ENCODE measurements at places on chromosomes 4 and X.

GRCh38 chrX:53558646-53559045 is 124.5 kb upstream of the HSD17B10 start:
- no peak for DNase-seq

- DNase-seq: peak; percentile 39
Measured at GRCh38 chr4:10461091-10461849, 4.0 kb upstream of the ZNF518B start.

DNA sequence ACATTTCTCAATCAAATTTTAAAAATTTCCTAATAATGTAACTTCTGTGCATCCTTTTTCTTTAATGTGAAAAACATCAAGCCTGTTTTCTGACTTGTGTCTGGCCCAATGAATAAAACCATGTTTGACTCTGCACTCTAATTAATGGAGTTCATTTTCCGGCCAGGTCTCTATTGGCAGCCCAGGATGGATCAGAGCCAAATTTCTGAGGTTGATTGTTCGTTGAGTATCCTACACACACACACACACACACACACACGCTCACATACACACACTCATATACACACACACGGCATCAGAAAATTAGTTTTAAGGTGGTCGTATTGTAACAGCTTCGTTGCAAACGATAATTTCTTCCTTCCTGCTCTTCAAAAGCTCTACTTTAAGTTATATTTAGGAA is 28.9 kb upstream of the TLL1 start:
- no peak for DNase-seq

GRCh38 chr4:7725951-7726350 is 213.7 kb downstream of the AFAP1 start:
- no peak for DNase-seq

GRCh38 chr4:52049266-52049665 is 1.8 kb upstream of the SPATA18 start:
- DNase-seq: no peak

DNA sequence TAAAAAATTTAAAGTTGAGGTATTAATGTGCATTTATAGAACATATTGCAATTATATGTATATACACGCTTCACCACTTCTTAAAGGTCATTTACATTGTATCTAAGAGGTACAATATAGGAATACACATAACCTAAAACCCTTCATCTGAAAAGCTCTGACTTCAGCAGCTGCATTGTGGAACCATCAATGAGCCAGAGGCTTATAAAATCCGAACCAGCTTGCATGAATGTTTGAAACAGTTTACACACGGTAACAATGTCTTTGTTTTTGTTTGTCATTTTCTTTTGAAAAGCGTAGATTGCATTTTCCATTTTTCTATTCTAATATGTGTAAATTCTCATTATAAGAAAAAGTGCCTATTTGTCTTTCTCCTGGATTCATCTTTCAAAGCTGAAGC is 221.6 kb downstream of the DCLK2 start:
- DNase-seq: no peak

DNA sequence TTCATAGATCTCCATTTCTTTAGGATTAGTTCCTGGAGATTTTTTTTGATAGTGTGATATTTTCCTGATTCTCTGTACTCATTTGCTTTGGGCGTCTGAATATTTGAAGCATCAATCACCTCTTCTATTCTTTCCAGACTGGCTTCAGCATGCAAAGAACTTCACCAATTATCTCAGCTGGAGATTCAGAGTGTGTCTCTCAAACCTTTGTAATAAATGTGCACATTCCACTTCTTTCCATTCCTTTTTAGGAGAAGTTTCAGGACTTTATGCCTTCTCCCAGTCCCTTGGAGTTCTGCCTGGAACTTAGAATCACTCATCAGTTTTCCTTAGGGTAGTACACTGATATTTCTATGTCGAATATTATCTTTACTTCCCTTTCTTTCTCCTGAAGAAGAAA is 334.8 kb downstream of the TEX13C start:
- DNase-seq: no peak

- DNase-seq: no peak
Measured at GRCh38 chr4:858041-858481, 32.1 kb upstream of the CPLX1 start.

GRCh38 chr4:40722576-40723161 is 27.1 kb upstream of the NSUN7 start:
- DNase-seq: no peak

- DNase-seq: no peak
Measured at GRCh38 chr4:189809241-189809735, 131.4 kb upstream of the FRG1 start.

- DNase-seq: no peak
Measured at GRCh38 chr4:83305187-83305586, 20.6 kb upstream of the COQ2 start.

DNA sequence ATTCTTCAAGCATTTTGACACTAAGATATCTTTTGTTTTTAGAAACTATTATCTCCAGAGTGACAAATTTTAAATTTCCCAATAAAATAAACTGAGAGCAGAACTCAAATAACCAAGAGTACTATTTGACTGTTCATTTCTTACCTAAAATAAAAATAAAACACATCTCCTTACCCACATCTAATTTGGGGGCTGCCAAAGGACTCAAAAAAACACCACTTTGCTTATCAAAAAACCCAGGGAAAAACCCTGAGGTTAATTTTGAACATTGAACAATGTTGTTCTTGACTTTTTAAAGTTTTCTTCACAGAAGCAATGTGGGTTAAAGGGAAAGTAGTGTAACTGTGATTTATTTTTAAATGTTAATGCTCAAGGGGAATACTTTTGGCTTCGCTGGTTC is 243.0 kb upstream of the HHIP start:
- no peak for DNase-seq

- no peak for DNase-seq
Measured at GRCh38 chr4:86972997-86973396, 38.2 kb downstream of the AFF1 start.

GRCh38 chrX:36543499-36543898 is 464.7 kb upstream of the FAM47C start:
- DNase-seq: no peak

GRCh38 chrX:14476205-14476604 is 53.1 kb upstream of the GLRA2 start:
- DNase-seq: no peak

DNA sequence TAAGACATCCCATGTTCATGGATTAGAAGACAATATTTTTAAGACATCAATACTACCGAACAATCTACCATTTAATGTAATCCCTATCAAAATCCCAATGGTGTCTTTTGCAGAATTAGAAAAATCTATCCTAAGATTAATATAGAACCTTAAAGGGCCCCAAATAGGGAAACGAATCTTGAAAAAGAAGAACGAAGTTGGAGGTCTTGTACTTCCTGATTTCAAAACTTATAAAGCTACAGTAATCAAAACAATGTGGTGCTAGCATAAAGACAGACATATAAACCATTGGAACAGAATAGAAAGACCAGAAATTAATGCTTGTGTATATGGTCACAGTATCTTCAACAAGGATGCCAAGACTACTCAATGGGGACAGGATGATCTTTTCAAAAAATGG is 42.0 kb downstream of the CENPE start:
- no peak for DNase-seq

GRCh38 chr4:104940927-104941326 is 205.7 kb upstream of the TET2 start:
- DNase-seq: no peak

- DNase-seq: no peak
Measured at GRCh38 chr4:116018831-116019230, 905.4 kb upstream of the NDST4 start.

GRCh38 chr4:141636771-141637460 is 533 bp downstream of the IL15 start:
- no peak for DNase-seq

GRCh38 chr4:168118116-168118655 is 25.8 kb downstream of the ANXA10 start:
- DNase-seq: no peak

DNA sequence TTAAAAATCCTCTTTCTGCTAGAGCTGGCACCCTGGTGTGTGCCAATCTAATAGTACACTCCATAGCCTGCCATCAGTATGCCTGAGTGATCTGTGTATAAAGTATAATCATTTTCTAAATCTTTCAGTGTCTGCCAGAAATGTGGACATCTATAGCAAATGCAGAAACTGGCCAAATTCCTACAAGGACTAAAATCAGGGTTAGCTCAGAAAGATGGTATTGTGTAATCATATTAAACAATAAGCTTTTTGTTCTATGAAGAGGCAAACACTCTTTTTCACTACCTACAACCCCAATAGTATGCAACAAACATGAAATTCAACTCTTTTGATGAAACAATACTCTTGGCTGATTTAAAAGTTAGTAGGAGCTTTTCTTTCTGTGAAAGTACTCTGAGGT is 7.7 kb upstream of the TXLNG start:
- no peak for DNase-seq

GRCh38 chrX:153401133-153401764 is at the start of gene PNMA6E:
Gene PNMA6E, minus strand, starts transcription at chrX:153401350. Its CDS starts 2,501 bp downstream, at chrX:153398849.
- no peak for DNase-seq

DNA sequence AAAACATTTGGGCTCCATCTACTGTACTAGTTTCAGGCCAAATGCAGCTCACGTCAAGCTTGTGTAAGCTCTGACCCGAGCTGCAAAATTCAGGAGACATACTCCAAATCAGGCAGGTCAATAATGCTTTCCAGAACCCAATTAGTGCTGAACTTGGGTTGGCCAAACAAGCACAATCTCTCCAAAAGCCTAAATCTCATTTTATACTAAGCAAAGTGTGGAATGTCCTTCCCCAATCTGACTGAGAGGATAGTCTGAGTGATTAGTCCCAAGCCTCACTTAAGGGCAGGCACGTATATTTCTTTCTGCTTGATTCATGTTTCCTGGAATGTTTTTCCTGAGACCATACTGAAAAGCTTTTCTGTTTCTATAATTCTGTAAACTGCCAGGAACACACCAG is 79.9 kb downstream of the NKX6-1 start:
- no peak for DNase-seq

DNA sequence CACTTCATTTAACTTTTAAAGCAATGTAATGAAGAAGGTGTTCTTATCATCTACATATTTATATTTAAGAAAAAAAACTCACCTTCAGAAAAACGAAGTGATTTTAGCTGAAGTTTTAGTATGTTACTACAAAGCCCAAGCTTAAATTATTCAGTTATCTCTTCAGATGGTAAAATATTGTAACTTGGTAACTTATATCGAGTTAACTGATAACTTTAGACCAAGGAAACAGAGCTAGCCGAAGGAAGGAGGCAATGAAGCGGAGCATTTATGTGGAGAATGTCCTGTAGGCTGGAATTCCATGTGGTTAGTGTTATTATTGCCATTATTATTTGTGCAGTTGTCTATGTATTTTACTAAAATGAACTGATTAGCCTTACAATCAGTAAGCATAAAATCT is 1102.1 kb upstream of the LCORL start:
- no peak for DNase-seq

DNA sequence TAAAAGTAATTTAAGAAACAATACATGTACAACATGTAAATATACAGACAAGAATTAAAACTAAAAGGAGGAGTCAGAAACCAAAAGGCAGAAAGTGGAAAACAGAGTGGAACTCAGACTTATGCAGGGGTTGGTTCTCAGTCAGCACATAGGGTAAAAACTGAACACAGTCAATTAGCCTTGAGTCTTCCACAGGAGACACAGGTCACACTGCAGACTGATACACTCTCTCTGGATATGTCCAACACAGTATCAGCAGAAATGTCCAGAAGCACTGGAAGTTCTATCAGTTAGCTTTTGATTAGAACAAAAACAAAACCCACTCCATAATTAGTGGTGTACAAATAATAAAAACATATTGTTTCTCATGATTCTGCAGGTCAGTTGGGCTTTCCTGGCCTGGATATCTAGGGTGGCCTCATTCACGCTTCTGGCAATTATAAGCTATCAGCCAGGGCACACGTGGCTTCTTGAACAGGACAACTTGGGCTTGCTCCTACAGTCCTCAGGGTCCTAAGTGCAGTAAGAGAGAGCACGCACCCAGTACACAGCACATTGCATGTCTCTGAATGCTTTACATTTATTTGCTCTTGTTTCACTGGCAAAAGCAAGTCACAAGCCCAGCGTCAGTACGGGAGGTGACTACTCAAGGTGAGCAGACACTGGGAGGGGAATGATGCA is 21.6 kb downstream of the TEC start:
- no peak for DNase-seq

- no peak for DNase-seq
Measured at GRCh38 chr4:128776794-128777216, 32.7 kb upstream of the JADE1 start.

DNA sequence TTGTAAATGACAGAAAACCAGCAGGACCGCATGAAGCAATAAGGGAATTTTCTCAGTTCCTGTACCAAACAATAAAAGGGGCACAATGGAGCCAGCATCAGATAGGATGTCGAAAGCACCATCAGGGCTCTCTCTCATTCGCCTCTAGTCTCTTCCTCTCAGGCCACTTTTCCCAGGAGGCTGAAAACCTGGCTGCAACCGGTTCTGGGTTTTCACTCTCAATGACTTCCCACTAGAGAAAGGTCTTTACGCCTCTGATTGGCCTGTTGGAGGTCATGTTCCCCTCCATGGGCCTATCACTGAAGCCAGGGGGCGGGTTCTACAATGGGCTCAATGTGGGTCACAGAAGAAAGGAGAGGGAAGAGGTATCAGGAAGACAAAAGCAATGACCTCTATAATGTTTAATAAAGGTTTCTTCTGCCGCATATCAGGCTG is 29.3 kb downstream of the ZNF827 start:
- no peak for DNase-seq

- no peak for DNase-seq
Measured at GRCh38 chr4:3419836-3420605, 21.7 kb upstream of the HGFAC start.

GRCh38 chrX:101164766-101165590 is 54.6 kb upstream of the DRP2 start:
- no peak for DNase-seq

DNA sequence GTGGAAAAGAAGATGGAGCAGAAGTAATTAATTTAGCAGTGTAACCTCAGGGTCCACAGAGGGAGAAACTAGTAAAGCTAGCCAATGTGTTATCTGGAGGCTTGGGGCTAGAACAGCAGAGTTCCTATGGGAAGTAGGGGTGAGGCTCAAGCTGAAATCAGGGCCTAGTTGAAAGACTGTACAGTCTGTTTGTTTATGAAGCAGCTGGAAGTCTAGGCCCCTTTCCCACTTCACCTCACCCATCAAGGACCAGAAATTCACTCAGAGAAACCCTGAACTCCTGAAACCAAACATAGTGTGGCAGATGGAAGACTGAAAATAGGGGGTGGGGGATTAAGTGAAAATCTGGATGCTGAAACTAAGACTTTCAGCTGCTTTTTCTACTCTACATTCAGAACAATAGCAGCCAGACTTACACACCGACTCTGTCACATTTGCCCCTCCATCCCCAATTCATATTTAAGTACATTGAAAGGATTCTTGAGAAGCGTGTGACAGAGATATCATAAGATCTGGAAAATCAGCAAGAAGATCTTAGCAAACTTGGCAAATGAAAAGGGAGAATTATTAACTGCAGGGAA is 32.6 kb upstream of the FAM241A start:
- DNase-seq: no peak

Data from stimulated activated CD4-positive, alpha-beta T cell treated with anti-CD3 and anti-CD28 coated beads, Interleukin-1b, Interleukin-23, amount 100 ng/mL, for 1 hour (primary cell).